Activated B cell treated with CpG ODN at 0.5 μM for 24 hours (primary cell): ENCODE measurements at places on chromosomes 16 and 17. TPM values are rescaled to one million over a fixed set of nuclear protein-coding genes. Genes with fewer than 3 reads are reported as not detected.

Gene HSF5
- 4.5 and 5.5 TPM in 2 replicates for total RNA-seq

Gene PIGW
- 18.2 and 20.7 TPM in 2 replicates for total RNA-seq

Gene MSLN
- total RNA-seq: not detected in 2 replicates

Gene CES1
- total RNA-seq: not detected in 2 replicates

Gene ABCA6
- total RNA-seq: 3.3 and 4.4 TPM in 2 replicates

Gene SEPTIN1
- total RNA-seq: 192 and 199 TPM in 2 replicates

Gene FNDC8
- not detected in 2 replicates for total RNA-seq

Gene C16orf96
- total RNA-seq: 0.13 and 0.15 TPM in 2 replicates

Gene ITGB3
- 4.1 and 4.7 TPM in 2 replicates for total RNA-seq

Gene KRTAP9-2
- not detected in 2 replicates for total RNA-seq

Gene SMIM36
- total RNA-seq: not detected in 2 replicates

Gene DPEP2
- total RNA-seq: 10.5 and 13.8 TPM in 2 replicates

Gene NXN
- total RNA-seq: 0.15 and 0.22 TPM in 2 replicates

Gene KCNAB3
- total RNA-seq: 10.8 and 12.9 TPM in 2 replicates

Gene RHBDL3
- 0.10 and 0.20 TPM in 2 replicates for total RNA-seq

Gene TAC4
- not detected in 2 replicates for total RNA-seq

Gene CCL13
- total RNA-seq: not detected in 2 replicates

Gene ZFHX3
- total RNA-seq: 9.2 and 9.6 TPM in 2 replicates

Gene PTX4
- not detected in 2 replicates for total RNA-seq

Gene SHISA9
- total RNA-seq: 0.02 and 0.07 TPM in 2 replicates

Gene NUBP1
- 74.1 and 77.2 TPM in 2 replicates for total RNA-seq

Gene LRRC37A
- total RNA-seq: 10.0 and 12.3 TPM in 2 replicates

Gene KRT12
- total RNA-seq: not detected in 2 replicates

Gene TSNAXIP1
- 1.2 and 1.9 TPM in 2 replicates for total RNA-seq

Gene ZNF688
- total RNA-seq: 13.9 and 14.7 TPM in 2 replicates

Gene NDRG4
- 1.8 and 2.0 TPM in 2 replicates for total RNA-seq

Gene KRTAP4-3
- total RNA-seq: not detected in 2 replicates

Gene PLA2G10
- not detected in 2 replicates for total RNA-seq
